ENCODE measurements at places on chromosomes 3 and 15.
A peak's percentile ranks its signal among the peaks of the same experiment; 100 is the strongest.

GRCh38 chr15:68022061-68022460, 32.1 kb upstream of the PIAS1 start:
- DNase-seq, result no peak

- peak; percentile 88 for DNase-seq
Observed at GRCh38 chr15:67049351-67050044, 15.9 kb upstream of the SMAD3 start.

GRCh38 chr15:52010633-52011595, 8.1 kb upstream of the MAPK6 start:
- DNase-seq, result peak; percentile 50

DNA sequence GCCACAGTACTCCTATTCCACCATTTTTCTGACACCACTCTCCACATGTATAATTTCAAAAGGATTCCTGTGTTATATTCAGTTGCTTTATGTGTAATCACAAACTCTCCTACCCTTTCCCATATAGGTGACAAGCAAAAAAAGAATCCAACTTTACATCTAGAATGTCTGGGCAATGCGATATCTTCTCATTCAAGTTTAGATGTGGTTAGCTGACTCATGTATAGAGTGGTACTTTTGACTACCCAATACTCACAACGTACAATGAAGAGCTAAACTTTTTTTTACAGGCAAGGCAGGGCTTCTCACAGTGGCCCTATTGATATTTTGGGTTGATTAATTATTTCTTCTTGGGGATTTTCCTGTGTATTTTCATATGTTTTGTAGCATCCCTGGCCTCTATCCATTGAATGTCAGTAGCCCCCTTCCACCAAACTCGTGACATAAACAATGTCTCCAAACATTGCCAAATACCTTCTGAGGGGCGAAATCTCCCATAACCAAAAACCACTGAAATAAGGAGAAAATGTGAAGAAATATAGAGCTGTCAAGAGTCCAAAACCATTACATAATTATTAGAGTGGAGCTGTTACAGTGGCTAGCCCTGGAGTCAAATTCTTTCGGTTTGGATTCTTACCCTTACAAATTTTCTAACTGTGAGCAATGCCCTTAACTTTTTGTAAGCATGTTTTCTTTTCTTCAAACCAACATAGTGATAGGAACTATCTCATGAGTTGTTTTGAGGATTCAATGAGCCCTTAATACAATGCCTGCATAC, 342.6 kb downstream of the NSUN3 start:
- DNase-seq, result peak; percentile 57

GRCh38 chr3:177236704-177237103, 39.4 kb upstream of the TBL1XR1 start:
- DNase-seq, result no peak

- DNase-seq, result no peak
Observed at GRCh38 chr15:42621996-42622925, 46.9 kb downstream of the STARD9 start.

- no peak for DNase-seq
Observed at GRCh38 chr15:79519628-79520027, 87.5 kb downstream of the MINAR1 start.

DNA sequence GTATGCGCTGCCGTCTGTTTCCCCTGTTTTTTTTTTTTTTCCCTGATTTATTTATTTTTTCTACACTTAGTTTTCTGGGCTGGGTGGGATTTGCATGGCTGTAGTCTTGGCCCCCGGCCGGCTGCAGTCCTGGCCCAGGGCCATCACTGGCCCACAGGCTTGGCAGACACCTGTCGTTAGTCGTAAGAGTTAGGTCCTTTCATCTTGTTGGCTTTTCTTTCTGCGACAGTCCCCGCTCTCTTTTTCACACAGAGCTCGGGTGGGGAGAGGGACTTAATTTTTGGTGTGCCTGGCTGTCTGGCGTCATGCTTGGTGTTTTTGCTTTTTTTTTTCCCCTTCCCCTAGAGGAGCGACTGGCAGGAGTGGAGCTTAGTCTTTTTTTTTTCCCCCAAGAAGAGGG, 183.4 kb downstream of the KLF13 start:
- DNase-seq, result no peak

- DNase-seq, result no peak
Observed at GRCh38 chr15:32067115-32067514, 36.8 kb downstream of the CHRNA7 start.

DNA sequence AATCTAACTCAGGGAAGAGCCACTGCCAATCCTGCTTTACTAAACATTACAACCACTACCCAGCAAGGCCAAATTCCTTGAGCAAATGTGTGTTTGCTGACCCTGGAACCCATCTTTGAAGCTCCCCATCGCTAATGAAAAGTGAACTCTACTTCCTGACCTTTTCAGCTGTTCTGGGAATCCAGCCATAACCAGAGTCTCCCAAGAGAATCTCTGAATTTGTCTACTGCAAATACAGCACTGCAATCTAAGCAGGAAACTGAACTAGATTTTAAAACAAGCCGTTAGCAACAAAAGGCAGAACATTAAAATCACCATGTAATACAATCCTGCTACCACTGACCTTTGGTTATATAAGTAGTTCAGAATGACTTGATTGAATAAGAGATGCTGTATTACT, 309.2 kb downstream of the MAGI1 start:
- DNase-seq, result peak; percentile 87

Measured in fibroblast of skin of scalp (primary cell).